ENCODE measurements at places on chromosomes 12 and 14.

- DNase-seq, result no peak
- no peak overlapping the region for H3K27ac ChIP-seq
- no peaks in the 10 kb centered on the region for H3K36me3 ChIP-seq
Measured at GRCh38 chr12:19244312-19244711, 114.8 kb downstream of the PLEKHA5 start.

- peak; percentile 24 for DNase-seq
- H3K36me3 ChIP-seq, result no peaks in the 10 kb centered on the region
- no peaks in the 10 kb centered on the region for H3K27me3 ChIP-seq
- H3K27ac ChIP-seq, result peak overlapping the region; percentile 22
- peaks cover 15% of the 10 kb centered on the region for H3K4me1 ChIP-seq
Measured at GRCh38 chr12:12533238-12533829, 29.3 kb downstream of the DUSP16 start.

GRCh38 chr12:47808050-47808449, 11.7 kb downstream of the HDAC7 start:
- peaks cover 57% of the 10 kb centered on the region for H3K4me1 ChIP-seq
- H3K27me3 ChIP-seq, result no peaks in the 10 kb centered on the region
- H3K36me3 ChIP-seq, result no peaks in the 10 kb centered on the region

DNA sequence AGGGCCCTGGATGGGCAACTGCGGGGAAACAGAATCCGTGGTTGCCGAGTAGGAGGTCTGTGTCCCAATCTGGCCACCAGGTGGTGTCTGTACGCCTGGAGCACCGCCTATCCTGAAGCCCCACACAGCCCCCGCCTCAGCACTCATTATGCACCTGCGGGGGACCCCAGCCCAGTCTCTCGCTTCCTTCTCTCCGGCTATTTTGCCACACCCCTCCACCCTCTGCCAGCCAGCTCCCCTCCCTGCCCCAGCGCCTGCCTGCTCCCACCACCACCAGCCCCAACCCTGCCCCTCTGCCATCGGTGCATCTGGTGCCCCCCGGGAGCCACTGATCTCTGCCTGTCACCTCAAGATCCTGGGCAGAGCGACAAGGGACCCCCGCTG, 2.2 kb upstream of the NXPH4 start:
- no peaks in the 10 kb centered on the region for H3K36me3 ChIP-seq
- peaks cover 28% of the 10 kb centered on the region for H3K4me1 ChIP-seq
- H3K27ac ChIP-seq, result no peak overlapping the region

DNA sequence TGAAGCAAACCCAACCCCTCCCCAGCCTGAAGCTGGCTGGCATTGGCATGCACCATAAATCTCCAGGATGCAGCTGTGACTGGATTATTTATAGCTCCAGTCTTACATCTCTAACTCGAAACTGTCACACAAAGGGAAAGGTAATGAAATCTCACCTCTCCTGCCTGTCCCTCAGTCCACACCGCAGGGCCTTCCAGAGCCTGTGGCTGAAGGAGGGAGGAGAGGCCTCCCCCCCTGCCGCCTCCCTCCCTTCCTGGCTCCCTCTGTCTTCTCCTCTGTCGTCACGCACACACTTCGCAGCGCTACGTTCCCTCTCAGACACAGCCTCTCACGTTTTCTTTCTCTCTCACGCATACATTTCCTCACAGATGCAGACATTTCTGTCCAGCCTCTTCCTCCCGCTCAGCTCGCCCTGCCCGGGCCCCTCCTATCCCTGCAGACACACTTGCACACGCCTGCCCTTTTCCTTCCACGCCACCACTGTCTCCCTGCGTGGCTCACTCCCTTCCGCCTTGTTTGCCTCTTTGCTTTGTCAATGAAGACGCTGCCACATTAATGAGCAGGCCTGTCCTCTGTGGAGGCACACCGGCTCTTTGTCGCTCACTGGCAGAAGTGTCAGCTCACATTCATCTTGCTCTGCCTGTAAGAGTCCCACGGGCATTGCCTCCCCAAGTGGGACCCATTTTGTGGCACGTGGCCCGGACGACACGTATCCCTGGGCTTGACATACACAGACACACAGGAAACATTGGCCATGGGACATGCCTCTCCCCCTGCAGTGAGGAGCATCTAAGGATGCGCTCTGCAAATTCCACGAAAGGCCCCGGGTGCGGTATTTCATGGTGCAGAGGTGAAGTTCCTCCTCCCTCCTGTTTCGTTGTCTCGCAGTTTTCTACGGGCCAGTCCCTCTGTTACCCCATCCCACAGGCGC, 27.9 kb downstream of the IRF2BPL start:
- peak overlapping the region; percentile 26 for H3K27ac ChIP-seq
- DNase-seq, result peak; percentile 38
- peaks cover 39% of the 10 kb centered on the region for H3K4me1 ChIP-seq
- H3K27me3 ChIP-seq, result no peaks in the 10 kb centered on the region

GRCh38 chr12:2101359-2101758, 48.6 kb downstream of the CACNA1C start:
- H3K27me3 ChIP-seq, result no peaks in the 10 kb centered on the region
- no peak for DNase-seq
- H3K4me1 ChIP-seq, result no peaks in the 10 kb centered on the region
- no peaks in the 10 kb centered on the region for H3K36me3 ChIP-seq
- no peak overlapping the region for H3K4me3 ChIP-seq
- H3K27ac ChIP-seq, result no peak overlapping the region

DNA sequence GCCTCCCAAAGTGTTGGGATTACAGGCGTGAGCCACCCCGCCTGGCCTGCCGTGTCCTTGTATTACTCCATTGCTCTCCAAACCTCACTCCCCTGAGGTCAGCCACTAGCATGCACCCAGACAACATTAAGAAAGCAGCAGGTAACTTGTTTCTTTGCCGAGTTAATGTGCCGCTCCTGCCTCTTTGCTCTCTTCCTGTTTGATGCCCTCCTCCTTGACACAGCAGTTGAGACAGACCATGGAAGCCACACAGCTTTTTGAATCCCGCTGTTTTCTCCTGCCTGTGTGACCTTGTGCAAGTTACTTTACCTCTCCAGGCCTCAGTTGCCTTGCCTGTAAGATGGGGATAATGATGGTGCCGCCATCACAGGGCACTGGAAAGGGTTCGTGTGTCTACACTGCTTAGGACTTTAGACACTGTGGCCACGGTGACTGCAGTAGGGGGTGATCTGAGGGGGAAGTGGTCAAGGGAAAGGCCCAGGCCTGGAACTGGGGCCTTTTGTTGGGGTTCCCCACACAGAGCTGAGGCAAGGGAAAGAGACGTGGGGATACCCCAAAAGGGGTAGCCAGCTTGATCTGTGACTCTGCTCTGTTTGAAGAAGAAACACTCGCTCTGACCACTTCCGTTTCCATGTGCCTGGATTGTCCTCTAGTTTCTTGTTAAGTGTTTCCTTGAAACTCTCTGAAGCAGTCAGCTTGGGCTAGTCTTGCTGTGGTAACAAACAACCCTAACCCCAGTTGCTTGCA, 69.3 kb downstream of the RIN3 start:
- no peak overlapping the region for H3K27ac ChIP-seq
- H3K4me1 ChIP-seq, result no peaks in the 10 kb centered on the region
- no peaks in the 10 kb centered on the region for H3K36me3 ChIP-seq
- no peaks in the 10 kb centered on the region for H3K27me3 ChIP-seq

DNA sequence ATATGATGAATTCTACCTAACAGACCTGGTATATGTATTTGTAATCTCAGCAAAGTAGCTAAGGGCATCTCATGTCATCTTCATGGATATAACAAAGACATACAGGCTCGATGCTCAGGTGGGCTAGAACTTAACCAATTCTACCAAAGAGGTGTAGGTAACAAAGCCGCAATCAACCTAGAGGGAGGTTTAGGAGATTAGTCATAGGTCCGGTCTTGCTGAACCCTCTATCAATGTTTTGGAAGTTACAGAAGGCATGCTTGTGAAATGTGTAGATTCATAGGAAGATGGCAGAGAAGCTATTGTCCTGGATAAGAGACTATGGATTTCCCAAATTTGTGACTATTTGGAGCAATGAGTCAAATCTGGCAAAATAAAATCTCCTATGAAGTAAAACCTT, 42.6 kb upstream of the SYCP3 start:
- no peaks in the 10 kb centered on the region for H3K4me1 ChIP-seq
- no peaks in the 10 kb centered on the region for H3K27me3 ChIP-seq
- peaks cover 14% of the 10 kb centered on the region for H3K36me3 ChIP-seq
- DNase-seq, result no peak
- no peak overlapping the region for H3K4me3 ChIP-seq

- peak; percentile 63 for DNase-seq
- no peaks in the 10 kb centered on the region for H3K36me3 ChIP-seq
- H3K4me3 ChIP-seq, result no peak overlapping the region
- H3K27ac ChIP-seq, result no peak overlapping the region
Measured at GRCh38 chr12:49733219-49734017, 7.9 kb upstream of the TMBIM6 start.

GRCh38 chr12:116406529-116406928, 129.0 kb upstream of the MED13L start:
- no peaks in the 10 kb centered on the region for H3K4me1 ChIP-seq
- peak; percentile 65 for DNase-seq
- H3K36me3 ChIP-seq, result no peaks in the 10 kb centered on the region
- no peak overlapping the region for H3K27ac ChIP-seq
- no peak overlapping the region for H3K4me3 ChIP-seq

- H3K4me1 ChIP-seq, result peaks cover 36% of the 10 kb centered on the region
- peaks cover 15% of the 10 kb centered on the region for H3K36me3 ChIP-seq
- 0 out of 2 replicates have a peak overlapping the region, but pooled peaks have one; percentile 3 for H3K27ac ChIP-seq
- H3K27me3 ChIP-seq, result no peaks in the 10 kb centered on the region
- no peak overlapping the region for H3K4me3 ChIP-seq
Measured at GRCh38 chr12:46395388-46395787, 22.8 kb upstream of the SLC38A2 start.

Measured in GM23338 (cell line).